ENCODE measurements at places on chromosomes 13 and 19. TPM values are rescaled to one million over a fixed set of nuclear protein-coding genes. Genes with fewer than 3 reads are reported as not detected.

Gene CEACAM16
- not detected for total RNA-seq

Gene RANBP3
- 72.3 TPM for total RNA-seq

Gene VWA8
- 11.3 TPM for total RNA-seq

Gene PSPN
- 1.2 TPM for total RNA-seq

Gene REEP6
- 1.5 TPM for total RNA-seq

Gene NKPD1
- not detected for total RNA-seq

Gene ZNF628
- 9.0 TPM for total RNA-seq

Gene ZNF470
- total RNA-seq, result 4.2 TPM

All from endothelial cell of umbilical vein (primary cell).